ENCODE measurements at places on chromosomes 16 and 17.

GRCh38 chr17:42798383-42799380 is at the start of the genes CNTD1 and COA3:
CNTD1 (plus strand) TSS chr17:42798861; CDS start chr17:42799068, 207 bp downstream.
COA3 (minus strand) TSS chr17:42798704; CDS start chr17:42798681, 23 bp downstream.
- DNase-seq: peak; percentile 61

DNA sequence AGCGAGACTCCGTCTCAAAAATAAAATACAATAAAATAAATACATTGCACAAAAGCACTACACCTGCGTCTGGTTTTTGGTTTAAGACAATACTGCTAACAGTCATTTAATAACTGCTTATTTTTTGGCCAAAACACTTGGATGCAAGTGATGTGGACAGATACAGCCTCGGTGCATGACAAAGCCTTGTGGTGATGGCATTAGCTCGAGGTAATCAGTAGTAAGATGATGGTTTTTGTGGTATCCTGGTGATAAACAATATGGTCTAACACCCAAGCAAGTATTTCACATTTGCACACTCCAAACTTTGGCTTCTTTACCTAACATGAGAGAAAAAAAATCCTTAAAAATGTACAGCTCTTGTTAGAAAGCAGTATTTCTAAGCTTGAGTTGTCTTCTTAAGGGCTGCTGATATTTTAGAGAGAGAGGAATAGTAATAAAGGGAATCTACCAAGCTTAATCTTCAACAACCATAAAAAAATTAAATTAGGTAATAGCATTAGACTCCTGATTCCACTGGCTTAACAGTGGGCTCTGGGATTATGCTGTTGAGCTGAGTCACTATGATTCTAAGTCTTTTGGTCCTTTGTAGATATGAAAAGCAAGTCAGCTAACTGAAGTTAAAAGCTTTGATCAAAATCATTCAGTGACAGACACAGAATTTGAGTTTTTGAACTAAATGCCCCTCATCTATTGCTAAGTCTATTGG is 111.1 kb downstream of the VPS53 start:
- no peak for DNase-seq

DNA sequence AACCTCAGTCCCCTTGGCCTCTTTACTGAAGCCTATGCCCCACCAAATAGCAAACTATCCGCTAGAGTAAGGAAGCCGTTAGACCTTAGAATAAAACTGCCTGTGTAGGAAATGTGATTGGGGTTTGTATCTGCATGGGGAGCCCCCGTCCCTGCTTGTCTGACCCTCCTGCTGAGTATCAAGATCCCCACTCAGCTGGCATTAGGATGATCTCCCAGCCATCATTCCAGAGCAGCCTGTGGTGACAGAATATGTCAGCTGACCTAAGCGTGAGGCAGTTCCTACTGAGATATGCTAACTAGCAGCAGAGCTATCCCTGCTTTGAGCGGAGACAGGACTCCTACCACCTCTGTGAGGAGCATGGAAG is 645 bp upstream of the GFOD2 start:
- no peak for DNase-seq

- DNase-seq: peak; percentile 10
Measured at GRCh38 chr17:74274060-74274708, at the start of gene DNAI2. DNAI2 (plus strand) TSS chr17:74274234; CDS start chr17:74281818, 7,584 bp downstream.

GRCh38 chr16:65867276-65867960 is 499.1 kb upstream of the CDH5 start:
- DNase-seq: no peak

DNA sequence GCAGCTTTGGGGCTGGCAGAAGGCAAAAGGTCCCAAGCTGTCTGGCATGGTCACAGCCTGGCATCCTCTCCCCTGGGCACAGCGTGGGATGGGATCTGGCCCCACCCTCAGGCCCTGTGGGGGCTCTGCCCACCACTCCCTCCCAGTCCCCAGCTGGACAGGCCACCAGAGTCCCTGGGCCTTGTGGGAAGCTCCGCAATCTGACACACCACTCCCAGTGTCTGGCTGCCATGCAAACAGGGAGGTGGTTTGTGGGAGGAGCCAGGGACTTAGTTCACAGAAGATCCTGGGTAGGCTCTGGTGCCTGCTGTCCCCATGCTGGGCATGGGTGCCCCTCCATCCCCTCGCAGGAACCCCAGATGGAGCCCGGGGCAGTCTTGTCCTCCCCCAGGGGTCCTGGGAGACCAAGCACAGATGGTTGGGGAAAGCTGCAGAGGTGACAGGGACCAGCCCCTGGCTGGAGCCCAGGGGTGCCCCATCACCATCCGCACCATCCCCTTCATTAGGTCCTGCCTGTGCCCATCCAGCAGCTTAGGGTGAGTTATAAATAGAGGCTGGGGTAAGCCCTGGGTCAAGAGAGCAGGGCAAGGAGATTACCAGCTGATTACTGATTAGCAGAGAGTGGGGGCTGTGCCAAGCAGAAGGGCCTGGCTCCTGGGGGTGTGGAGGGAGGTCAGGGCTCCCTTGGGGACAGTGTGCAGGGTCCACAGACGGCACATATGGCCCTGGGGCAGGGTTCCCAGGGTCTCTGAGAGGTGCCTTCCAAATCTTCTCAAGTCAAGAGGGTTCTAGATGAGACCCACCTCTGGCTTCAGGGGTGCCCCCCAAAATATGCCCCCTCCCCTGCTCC is 6.2 kb downstream of the FSCN2 start:
- DNase-seq: no peak

GRCh38 chr16:48963306-48963705 is 318.3 kb downstream of the CBLN1 start:
- no peak for DNase-seq

DNA sequence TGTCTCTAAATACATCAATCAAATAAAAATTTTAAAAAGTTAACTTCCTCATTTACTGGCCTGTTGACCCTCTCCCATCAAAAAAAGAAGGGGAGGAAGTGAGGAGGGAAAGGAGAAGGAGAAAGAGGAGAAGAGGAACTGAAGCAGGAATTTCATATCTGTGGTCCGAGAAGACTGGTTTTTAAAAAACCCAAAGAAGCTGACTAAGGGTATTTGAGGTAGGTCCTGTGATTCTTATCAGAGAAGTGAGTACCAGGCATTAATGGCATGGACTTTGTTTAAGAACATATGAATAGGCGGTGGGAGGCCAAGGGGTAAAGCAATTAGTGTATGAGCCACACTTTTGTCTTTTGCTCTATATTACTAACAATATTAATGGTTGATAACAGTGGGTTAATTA is 2.0 kb downstream of the SLC46A1 start:
- no peak for DNase-seq

DNA sequence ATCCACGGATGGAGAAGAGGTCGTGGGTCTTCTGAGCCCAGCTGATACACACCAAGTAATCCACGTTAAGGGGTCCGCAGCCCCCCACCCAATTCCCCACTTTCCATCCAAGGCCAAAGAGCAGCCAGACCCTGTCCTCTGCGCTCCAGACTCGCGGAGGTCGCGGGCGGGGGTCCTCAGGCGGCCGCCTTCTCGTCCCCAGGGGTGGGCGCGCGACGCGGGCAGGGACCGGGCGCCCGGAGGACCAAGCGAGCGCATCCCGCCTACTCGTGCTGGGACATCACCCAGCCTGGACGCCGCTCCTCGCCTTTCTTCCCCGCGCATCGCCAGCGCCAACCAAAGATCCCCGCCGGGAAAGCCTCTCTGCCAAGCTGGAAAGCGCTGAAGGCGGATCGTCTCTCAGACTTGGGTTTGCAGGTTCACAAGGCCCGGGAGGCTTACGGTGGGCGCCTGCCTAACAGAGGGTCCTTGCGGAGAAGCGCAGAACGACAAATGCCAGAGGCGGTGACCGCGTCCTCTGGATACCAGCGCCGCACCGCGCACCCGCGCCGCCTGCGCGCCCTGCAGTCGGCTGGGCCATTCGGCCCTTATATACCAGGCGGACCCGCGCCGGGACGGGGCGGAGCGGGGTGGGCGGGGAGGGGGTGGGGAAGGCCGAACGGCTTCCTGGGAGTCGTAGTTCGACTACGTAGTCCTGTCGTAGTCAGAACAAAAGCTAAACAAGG is 471.6 kb downstream of the SOX9 start:
- DNase-seq: peak; percentile 27

- no peak for DNase-seq
Measured at GRCh38 chr17:48294020-48294805, 135.8 kb downstream of the SKAP1 start.

DNA sequence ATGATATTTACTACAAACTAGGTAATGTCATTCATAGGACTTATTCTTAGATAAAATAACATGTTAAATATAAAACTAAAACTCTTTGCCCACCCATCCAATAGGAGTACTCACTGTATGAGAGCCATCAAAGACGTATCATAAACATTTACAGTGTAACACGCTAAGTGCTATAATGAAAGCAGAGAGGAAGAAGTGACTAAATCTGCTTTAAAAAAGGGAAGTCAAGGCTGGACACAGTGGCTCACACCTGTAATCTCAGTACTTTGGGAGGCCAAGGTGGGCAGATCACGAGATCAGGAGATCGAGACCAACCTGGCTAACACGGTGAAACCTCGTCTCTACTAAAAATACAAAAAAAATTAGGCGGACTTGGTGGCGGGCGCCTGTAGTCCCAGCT is 32.4 kb downstream of the SPAG9 start:
- no peak for DNase-seq

- peak; percentile 0 for DNase-seq
Measured at GRCh38 chr17:73091770-73092522, 542 bp downstream of the SLC39A11 start.

- no peak for DNase-seq
Measured at GRCh38 chr16:17635183-17635582, 164.4 kb upstream of the XYLT1 start.

- no peak for DNase-seq
Measured at GRCh38 chr16:67186550-67186950, 2.8 kb upstream of the MATCAP1 start.

- DNase-seq: no peak
Measured at GRCh38 chr17:17561408-17562145, 29.9 kb downstream of the PEMT start.

DNA sequence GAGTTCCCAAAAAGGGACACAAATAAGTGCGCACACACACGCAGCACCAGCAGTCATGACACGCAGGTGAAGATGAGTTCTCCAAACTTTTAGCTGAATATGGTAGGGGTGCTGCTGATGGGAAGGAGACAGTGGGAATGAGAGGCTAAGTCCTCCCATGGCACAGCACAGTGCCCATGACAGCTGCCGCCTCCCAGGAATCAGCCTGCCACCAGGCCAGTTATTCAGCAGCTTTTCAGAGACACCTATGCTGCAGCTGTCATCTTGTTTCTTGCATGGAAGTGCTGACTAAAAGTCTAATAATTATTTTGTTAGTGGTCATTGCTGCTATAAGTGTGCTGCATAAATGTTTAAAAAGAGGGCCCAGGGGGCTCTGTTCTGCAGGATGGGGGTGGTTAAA is 12.2 kb downstream of the WFIKKN2 start:
- no peak for DNase-seq

GRCh38 chr17:41775394-41776226 is 10.9 kb downstream of the JUP start:
- DNase-seq: no peak

DNA sequence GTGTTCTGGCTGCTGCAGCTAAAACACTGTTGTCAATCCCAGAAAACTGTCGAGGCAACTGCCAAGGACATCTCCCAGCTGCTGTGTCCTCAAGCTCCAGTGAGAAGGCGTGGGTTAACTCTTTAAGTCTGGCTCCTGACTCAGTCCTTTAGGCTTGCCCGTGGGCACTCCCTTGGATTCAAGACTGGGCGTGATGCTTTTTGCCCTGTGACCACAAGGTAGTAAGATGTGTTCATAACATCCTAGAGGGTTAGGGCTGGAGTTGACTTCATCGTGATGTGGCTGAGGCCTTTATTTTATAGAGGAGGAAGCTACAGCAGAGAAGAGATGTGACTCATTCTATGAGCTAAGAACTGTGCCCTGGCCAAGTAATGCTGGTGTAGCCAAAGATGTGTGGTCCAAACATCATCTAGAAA is 50.9 kb upstream of the TEKT3 start:
- no peak for DNase-seq

GRCh38 chr17:5581655-5582054 is 2.7 kb downstream of the NLRP1 start:
- no peak for DNase-seq

DNA sequence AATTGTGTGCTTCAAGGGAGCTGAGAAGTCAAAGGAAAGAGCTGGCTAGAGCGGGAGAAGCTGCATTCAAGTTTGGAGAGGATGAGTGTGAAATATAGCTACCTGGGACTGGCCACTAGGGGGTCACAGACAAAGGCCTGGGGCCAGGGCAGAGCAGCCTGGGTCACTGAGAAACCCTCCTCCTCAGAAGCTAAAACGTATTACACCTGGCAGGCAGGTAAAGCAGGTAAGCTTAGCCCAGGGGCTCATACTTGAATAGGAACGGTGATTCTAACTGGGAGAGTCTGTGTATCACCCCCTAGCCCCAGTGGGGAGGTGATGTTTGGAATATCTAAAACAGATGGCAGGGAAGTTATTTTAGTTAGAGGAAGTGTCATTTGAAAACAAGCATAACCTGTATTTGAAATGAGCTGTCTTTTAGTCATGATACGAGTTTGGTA is 6.8 kb downstream of the KRT37 start:
- DNase-seq: no peak

DNA sequence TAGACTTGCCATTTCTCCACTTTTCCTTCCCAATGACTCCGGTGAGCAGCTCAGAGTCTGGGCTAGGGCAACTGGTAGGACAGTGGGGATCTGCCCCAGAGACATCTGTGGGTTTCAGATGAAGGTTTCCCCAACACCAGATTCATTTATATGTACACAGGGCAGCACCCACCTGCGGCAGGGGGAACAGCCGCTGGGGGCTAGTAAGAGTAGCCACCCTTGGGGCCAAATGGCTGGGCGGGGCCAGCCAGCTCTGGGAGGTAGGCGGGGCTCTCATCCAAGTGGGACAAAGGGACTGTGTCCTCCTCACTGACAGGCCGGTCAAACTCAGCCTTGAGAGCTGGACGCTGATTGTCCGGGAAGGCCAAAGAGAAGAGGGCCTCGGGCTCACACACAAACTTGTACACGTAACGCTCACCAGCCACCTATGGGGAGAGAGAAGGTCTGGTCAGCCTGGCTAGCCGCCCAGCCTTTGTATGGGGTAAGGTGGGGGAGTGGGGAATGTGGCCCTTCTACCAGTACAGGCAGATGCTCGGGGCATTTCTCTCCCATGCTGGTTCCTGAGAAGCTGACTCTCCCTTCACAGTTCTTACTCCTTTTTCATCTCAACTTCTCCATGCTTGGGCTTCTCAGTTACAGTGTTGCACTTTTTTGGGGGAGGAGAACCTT is 17.7 kb downstream of the ETV4 start:
- DNase-seq: no peak

GRCh38 chr16:89395150-89396142 is 94.9 kb downstream of the ANKRD11 start:
- DNase-seq: no peak

- DNase-seq: no peak
Measured at GRCh38 chr16:68833251-68833650, 10.1 kb upstream of the TANGO6 start.

DNA sequence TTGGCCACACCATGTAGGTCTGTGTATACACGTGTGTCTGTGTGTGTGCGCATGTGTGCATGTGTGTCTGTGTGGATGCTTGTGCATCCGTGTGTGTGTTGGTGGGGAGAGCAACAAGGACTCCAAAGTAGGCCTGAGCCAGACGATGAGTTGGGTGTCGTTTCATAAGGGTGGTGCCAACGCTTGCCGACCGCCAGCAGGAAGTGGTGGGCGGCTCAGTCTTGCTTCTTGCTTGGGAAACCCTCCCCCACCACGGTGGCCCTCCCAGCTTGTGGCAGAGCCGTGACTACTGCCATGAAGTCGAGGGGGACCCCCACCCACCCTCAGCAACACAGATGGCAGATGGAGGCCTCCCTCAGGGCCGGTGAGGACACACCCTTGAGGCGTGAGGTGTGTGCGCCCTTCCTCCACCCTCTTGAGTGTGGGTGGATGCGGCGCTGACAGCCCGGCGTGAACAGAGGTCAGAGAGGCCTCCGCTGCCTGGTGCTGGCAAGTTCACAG is 17.5 kb downstream of the SBK1 start:
- peak; percentile 75 for DNase-seq
